ENCODE measurements at places on chromosomes 3 and 15.

DNA sequence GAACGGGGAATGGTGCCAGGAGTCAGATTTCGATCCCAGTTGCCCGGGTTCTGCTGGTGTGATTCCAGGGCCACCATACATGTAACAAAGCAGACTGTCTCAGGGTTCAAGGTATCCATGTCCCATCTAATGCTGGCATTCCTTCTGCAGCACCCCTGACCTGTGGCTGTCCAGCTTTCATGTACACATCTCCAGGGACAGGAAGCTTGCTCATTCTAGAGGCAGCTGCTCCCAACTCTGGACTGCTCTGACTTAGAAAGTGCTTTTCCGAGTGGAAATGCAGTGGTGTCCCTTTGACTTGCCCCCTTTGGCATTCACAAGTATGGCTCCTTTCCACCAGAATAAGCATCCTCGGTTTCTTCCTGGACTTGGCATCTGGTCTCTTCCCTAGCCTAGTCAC is 30.9 kb downstream of the PML start:
- no peak for DNase-seq

GRCh38 chr3:27458929-27459328 is 25.3 kb downstream of the SLC4A7 start:
- DNase-seq: no peak

GRCh38 chr3:151144760-151145159 is 58.3 kb downstream of the GPR171 start:
- DNase-seq: no peak

DNA sequence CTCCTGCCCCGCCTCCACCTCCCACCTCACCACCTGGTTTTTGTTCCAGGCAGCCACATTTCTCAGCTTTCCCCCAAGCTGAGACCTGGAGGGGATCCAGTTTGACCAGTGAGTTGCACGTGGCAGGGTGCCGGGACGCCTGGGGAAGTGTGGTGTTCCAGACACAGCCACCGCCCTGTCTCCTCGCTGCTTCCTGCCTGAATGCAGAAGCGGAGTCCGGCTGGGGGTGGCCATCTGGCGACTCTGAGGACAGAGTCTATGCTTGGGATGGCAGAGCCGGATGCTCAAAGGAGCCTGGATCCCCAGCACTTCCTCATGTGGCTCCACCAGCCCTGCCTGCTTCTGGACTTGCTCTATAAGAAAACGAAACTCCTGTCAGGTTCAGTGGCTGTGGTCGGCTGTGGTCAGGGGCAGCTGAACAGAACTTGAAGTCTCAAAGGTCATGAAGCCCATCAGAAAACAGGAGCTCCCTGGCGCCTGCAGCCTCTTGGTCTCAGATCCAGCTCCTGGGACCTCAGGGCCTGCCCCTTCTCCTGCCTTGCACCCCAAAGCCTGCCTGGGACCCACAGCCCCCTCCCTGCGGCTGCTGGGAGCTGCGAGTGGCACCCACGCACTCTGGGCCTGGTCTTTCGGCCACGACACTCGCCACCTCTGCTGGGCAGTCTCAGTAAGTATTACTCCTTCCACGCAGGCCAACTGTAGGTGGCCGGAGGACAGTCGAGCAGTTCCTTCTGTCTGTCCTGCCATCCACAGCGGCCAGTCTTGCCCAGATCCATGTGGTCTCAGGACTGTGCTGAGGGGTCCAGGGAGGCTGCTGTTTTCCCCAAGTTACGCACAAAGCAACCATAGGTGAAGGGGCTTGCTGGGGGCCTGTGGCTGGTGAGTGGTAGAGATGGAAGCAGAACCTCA is 112.8 kb upstream of the MEF2A start:
- DNase-seq: no peak

DNA sequence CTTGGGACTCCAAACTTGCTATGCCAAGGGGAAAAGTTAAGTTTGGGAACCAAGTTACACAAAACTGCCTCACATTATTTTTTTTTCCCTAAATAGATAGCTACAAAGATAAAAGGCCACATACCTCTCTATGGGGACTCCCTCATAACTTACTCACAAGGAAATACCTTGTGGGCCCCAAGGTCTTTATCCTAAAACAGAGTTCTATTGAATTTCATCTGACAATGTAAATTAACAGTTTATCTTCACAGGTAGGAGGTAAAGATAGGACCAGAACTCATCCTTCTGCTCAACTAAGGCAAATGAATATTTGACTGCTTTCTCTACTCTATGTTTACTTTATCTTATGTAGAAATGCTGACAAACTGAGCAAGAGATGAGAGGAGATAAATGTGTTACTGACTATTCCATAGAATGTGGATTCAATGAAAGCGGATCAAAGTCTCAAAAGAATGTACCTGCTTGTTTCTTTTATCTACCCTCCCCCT is 1278.0 kb downstream of the OTOL1 start:
- DNase-seq: no peak

DNA sequence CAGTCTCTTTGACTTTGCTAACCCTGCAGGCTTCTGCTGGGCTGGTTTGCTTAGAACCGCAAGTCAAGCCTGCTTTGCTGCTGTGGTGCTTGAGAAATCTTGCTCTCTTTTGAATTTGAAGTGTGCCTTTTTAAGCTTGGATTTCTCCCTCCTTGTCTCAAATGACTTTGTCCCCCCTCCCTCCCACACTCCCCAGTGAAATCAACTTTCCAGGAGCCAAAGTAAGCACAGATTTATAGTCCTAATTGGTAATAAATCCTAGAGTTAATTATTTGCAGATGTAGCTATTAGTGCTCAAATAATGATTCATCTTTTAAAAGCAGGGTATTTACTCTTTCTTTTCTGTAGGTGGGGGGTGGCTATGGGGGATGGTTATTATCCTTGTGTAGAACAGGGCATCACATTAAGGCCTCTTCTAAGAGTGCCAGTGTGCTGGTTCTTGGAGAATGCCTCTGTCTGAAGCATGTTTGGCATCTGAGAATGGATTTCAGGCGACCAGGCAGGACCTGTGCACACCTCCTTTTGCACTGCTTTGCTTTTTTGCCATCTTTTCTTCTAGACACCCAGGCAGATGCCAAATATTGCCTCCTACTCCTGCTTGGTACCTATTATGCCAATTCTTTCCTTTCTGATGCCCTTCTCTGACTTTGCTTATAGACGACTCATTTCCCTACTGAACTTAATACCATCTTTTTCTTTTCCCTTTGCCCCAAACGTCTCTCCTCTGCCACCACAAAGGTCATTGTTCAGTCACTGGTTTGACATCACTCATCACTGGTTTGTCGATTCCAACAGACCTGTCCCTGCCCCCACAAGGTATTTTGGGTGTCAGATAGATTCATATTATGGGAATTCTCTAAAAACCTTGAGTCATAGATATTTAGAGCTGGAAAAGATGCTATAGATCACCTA is 50.7 kb downstream of the CLDN11 start:
- no peak for DNase-seq
